ENCODE measurements at places on chromosomes 12 and 14.
A peak's percentile ranks its signal among the peaks of the same experiment; 100 is the strongest.

- DNase-seq: no peak
Observed at GRCh38 chr12:58774731-58775130, 145.6 kb downstream of the LRIG3 start.

GRCh38 chr12:123076604-123077297 is 74.1 kb downstream of the PITPNM2 start:
- no peak for DNase-seq

DNA sequence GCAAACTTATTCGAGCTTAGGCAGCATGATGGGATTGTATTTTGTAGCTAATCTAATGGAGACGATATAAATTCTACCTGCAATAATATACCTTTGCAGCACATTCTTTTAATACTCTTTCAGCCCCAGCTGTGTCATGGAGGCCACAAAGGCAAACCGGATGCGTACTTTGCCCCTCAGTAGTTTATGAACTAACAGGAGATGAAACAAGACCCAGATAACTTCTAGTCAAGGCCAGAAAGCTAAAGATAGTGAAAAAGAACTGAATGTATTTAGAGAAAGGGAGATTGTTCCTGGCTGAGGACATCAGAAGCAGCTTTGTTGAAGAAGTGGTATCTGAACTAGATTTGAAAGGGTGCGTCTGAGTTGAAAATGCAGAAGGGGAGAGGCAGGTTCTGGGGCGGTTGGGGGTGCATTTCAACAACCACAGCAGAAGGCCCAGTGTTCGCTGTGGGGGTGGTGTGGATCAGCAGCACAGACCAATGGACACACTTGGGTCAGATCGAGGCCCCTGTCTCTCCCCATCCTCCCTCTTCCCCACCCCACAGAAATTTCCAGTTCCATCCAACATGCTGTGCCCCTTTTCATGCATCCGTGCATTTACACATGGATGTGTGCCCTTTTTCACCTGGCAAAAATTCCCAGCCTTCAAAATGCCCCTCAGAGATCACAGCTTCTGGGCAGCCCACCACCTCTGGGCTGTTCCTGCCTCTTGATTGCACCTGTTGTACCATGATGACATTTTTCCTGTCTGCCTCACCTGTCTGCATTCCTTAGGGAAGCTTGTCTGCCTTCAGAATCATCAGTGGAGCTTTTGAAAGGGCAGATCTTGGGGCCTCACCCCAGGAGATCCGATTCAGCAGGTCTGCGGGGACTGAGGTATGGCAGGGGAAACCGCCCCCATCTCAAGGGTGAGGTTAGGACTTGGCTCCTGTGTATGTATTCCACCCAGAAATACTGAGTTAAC is 2.2 kb downstream of the ZNF839 start:
- no peak for DNase-seq

- DNase-seq: no peak
Observed at GRCh38 chr14:50813544-50813863, 17.5 kb downstream of the NIN start.

DNA sequence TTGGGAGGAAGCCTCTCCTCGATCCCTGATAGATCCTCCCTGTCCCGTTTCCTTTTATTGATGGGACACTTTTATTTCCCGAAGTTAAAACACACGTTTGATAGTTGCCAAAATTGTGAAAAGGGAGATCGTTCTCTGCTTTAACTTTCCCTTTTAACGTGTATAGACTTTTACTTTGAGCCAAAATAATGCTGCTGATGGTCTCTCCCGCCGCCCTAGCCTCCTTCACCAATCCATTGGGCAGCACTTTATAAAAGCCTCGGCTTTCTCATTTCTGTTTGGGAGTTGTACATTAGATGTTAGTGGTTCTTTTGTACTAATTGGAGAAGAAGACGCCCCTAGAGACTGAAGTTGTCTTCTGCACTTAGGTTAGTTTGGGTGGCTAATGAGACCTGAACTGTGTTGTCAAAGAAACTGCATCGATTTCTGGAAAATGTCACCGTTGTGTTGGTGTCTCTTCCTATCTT is 1.4 kb downstream of the TMTC2 start:
- DNase-seq: no peak

DNA sequence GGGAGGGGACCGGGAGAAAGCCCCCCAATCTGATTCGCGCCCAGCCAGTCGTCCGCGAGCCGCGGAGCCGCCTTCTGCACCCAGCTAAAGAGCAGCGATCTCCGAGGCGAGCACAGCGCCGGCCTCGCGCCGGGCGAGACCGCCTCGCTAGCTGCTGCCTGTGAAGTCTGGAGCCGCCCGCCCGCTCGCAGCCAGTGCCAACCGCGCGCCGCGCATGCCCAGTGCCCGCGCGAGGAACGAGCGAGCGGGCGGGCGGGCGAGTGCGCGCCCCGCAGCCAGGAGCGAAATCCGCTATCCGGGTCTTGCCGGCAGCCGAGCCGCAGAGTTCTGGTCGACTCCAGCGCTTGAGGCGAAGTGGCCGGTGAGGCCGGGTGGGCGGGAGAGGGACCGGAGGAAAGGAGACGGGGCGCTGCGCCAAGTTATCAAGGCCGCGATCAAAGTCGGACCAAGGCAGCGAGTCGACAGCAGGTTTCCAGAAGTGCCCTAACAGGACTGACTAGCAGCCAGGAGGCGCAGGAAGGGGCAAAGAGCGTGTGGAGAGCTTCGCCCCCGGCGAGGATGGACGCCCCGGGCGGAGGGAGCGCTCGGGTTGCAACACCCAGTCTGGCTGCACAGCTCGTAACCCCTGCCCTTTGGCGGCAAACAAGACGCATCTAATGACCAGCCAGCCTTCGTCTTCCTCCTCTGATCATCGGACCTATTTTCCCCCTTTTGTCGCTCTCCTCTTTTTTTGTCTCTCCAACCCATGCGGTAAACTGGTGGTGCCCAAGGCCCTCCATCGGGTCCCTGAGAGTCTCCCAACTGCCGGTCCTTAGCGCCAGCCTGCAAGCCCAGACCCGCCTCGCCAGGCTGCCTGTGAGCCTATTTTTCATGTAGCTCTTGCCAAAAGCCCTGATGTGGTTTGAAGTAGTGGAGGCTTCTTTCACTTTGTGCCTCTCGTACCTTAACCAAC is at the start of gene EPS8:
Gene EPS8, minus strand, starts transcription at position 169 of the 952 bp plus-strand sequence. CDS start 106,437 bp downstream, outside the sequence.
- peak; percentile 80 for DNase-seq
